ENCODE measurements at places on chromosomes 5 and 9.

- no peak for DNase-seq
These were observed 74.2 kb upstream of the SLC12A2 start for GRCh38 chr5:128009403-128009802.

- no peak for DNase-seq
These were observed 688.8 kb downstream of the SEMA5A start for GRCh38 chr5:8857051-8857450.

GRCh38 chr5:120014535-120014934, 385.2 kb downstream of the FAM170A start:
- no peak for DNase-seq

DNA sequence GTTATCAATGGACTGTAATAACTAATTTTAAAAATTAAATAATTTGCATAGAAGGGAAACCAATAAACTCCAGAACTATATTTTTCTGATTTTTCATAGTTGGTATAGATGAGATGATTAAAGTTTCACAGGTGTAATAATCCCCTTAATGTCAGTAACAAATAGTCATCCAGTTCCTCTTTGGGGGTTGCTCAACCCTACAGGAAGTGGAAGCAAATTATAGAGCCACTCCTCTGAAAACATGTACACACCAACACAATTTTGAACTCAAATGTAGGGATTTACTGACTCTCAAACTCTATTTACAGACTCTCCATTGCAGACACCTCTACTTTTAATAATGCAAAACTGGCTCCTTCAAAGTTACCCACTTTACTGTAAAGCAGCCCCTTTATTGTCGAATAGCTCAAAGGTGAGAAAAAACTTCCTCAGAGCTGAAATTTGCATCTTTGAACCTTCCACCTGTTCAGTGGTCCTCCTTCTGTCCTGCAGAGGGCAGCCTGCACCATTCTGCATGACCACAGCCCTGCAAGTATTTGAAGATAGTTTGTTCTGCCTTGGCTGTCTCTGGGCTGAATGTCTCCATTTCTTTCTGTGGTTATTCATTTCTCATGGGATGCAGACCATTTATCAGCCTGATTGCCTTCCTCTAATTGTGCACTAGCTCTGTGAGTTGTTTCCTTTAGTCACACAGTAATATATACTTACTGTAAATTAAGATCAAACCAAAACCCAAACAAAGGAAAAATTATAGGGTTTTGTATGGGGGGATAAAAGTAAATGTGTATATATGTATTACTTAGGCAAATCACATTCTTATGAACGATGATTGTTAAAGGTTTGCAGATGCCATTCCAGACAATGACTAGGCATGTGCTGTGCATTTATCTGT, 383.2 kb upstream of the SGCD start:
- peak; percentile 19 for DNase-seq

GRCh38 chr9:1916095-1916494, 99.1 kb upstream of the SMARCA2 start:
- no peak for DNase-seq

GRCh38 chr5:19739671-19740070, 248.3 kb downstream of the CDH18 start:
- DNase-seq = no peak

GRCh38 chr9:92463387-92463786, 18.9 kb downstream of the ASPN start:
- no peak for DNase-seq

DNA sequence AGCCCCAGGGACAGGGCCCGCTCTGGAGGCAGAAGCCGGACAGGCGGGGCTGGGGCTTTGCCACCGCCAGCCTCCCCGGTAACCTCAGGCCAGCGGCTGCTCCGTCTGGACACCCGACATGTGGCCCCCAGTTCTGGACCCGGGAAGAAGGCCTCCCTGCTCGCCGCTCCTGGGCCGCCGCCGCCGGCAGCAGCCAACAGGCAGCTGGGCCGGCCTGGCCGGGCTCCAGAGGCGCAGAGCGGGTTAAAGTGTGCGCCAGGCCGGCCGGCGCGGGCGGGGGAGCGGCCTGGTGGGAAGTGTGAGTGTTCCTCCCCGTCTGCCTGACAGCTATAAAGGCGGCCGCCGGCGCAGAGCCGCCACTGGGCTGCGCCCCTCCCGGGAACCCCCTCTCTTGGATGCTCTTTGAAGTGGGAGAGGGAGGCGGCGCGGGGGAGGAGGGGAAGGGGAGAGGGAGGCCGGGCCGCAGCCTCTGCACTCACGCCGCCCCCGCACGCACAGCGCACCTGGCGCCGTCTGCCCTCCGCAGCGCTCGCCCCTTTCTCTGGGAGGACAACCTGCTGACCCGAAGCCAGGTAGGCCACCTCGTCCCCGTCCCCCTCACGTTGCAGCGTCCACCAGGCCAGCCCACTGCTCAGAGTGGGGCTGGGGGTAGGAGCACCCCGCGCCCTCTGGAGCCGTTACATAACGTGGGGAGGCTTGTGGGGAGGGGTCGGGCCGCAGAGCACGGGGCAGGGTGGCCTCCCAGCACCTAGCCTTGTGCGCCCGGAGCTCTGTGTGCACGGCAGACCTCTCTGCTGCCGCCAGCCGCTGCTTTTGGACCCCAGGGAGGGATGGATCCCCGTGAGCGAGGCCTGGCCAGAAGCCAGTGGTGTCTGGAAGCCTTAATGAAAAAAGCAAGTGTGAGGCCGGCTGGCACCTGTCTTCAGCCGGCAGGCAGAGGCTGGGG, at the start of gene ADAMTSL2:
ADAMTSL2 (plus strand) TSS at position 359 of the 946 bp plus-strand sequence. CDS start 2,009 bp downstream, outside the sequence.
- DNase-seq = peak; percentile 41
